ENCODE measurements at places on chromosomes 3 and 15. TPM values are rescaled to one million over a fixed set of nuclear protein-coding genes. Genes with fewer than 3 reads are reported as not detected.

Gene GPR62
- polyA plus RNA-seq, result 0.36 TPM

Gene RHOV
- polyA plus RNA-seq, result 1.4 TPM

Gene SLC12A1
- 735 TPM for polyA plus RNA-seq

Gene LRRC15
- not detected for polyA plus RNA-seq

Gene MYLK
- 154 TPM for polyA plus RNA-seq

Gene SLC24A1
- 20.5 TPM for polyA plus RNA-seq

Gene TGM4
- 0.06 TPM for polyA plus RNA-seq

Gene MCTP2
- polyA plus RNA-seq, result 20.0 TPM

Gene CDC25A
- polyA plus RNA-seq, result 10.5 TPM

Gene GOLGA8R
- 4.3 TPM for polyA plus RNA-seq

Gene TNK2
- polyA plus RNA-seq, result 23.2 TPM

Gene HDC
- polyA plus RNA-seq, result 0.83 TPM

Gene XYLB
- 10.4 TPM for polyA plus RNA-seq

Gene MYZAP
- polyA plus RNA-seq, result 5.5 TPM

Gene LRRIQ4
- polyA plus RNA-seq, result 0.08 TPM

Gene TTC23
- polyA plus RNA-seq, result 28.2 TPM

Gene HHLA2
- 18.3 TPM for polyA plus RNA-seq

DNA sequence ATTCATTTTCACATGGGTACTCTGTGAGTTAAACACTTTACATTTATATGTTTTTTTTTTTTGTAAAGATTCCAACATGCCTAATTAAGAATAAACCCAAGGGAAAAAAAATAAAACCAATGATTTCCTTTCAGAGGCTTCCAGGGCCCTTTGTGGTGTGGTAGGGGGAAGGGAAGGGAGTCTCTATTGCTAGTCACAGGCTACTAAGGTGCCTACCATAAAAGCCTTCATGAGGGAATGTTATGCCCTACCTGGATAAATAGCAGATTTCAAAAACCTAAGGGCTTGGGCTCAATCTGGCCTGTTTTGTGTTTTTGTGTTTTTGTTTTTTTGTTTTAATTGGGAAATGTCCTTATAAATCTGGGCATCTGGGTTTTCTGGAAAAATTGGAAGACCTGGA lies 38.9 kb upstream of the SSR3 start:
- no peak for DNase-seq

GRCh38 chr3:182683858-182684257 lies 109.4 kb upstream of the ATP11B start:
- no peak for DNase-seq

DNA sequence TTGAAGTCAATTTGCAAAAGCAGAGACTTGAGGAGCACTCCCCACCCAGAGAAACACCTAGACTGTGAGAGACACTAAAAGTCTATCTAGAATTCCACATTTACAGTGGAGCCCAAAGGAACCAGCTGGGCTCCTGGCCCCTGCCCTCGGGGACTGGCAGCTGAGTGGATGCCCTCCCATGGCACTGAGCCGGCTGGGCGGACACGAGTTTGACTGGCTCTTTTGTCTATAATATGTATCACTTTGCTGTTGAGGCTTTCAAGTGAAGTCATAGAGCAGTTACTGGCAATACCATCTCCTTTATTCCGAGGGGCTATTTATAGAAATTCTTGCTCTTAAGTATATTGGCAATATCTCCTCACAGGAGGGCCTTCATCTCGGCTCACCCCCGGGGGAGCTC lies 65.8 kb upstream of the TNFAIP8L3 start:
- no peak for DNase-seq

DNA sequence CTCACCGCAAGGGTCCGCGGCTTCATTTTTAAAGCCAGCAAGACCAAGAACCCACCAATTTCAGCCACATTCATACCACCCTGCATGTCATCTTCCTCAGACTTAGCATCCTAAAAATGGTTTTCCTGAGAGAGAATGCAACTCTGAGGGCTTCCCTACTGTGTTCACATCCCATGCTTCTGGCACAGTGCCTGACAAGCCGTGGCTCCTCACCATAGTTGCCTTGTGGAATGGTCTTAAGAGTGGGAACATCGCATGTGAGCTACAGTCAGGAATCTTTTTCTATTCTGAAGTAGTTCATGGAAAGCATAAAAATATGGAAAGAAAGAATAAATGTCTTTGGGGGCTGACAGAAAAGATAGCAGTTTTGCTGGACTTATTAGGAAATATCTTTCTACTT lies 120.3 kb downstream of the RAP2B start:
- DNase-seq, result no peak

- no peak for DNase-seq
These were observed 14.2 kb upstream of the ANKDD1A start for GRCh38 chr15:64897345-64897985.

- no peak for DNase-seq
These were observed 9.6 kb downstream of the GABRR3 start for GRCh38 chr3:98025392-98025945.

GRCh38 chr3:9036404-9037131 lies 73.3 kb upstream of the RAD18 start:
- no peak for DNase-seq

GRCh38 chr15:73732930-73733329 lies 20.2 kb downstream of the INSYN1 start:
- no peak for DNase-seq

DNA sequence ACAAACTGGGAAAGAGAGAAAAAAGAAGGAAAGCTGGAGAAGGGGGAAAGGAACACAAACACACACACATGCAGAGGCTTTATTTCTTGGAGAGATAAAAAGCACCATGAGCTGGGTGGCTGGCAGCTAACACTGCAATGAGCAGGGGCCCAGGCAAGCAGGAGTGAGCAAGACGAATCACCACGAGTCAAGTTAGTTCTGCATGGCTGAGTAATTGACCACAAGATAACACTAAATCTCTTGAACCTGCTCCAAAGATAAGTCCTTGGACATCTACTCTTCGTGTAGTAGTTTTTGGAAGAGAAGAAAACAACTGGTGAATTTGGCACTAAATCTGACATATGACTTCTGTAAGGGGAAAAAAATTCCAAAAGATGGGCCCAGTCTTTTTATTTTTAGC lies 100.9 kb downstream of the MYO5A start:
- no peak for DNase-seq

DNA sequence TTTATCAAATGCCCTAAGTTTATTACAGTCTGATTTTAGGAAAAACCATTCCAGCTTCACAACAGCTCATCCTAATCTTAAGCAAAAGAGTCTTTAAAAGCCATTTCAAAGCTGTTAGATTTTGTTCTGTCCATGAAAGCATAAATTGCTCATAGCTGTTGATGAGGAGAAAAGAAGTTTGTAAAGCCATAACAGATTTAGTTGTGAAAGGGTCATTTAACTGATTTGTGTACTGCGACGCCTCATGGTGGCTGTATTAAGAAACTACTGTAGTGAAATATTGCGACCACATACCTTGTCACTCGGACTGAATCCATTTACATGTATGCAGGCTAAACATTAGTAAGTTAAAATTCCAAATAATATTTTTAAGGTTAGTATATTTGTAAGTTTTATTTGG lies 20.9 kb downstream of the BBX start:
- DNase-seq, result no peak

GRCh38 chr15:42079401-42079908 lies 14.9 kb downstream of the PLA2G4D start:
- no peak for DNase-seq

GRCh38 chr3:15728766-15729165 lies 69.0 kb downstream of the ANKRD28 start:
- no peak for DNase-seq

- DNase-seq, result no peak
These were observed 22.2 kb downstream of the ALDH1A2 start for GRCh38 chr15:58043192-58043903.

GRCh38 chr3:181711325-181712135 lies at the start of gene SOX2:
SOX2 (plus strand) TSS chr3:181711925; CDS start chr3:181712361, 436 bp downstream.
- no peak for DNase-seq

GRCh38 chr3:39428745-39429201 lies 22.3 kb downstream of the RPSA start:
- DNase-seq, result no peak

GRCh38 chr3:66713921-66714320 lies 213.1 kb upstream of the LRIG1 start:
- no peak for DNase-seq

GRCh38 chr15:59131969-59132562 lies 27.1 kb downstream of the CCNB2 start:
- no peak for DNase-seq

DNA sequence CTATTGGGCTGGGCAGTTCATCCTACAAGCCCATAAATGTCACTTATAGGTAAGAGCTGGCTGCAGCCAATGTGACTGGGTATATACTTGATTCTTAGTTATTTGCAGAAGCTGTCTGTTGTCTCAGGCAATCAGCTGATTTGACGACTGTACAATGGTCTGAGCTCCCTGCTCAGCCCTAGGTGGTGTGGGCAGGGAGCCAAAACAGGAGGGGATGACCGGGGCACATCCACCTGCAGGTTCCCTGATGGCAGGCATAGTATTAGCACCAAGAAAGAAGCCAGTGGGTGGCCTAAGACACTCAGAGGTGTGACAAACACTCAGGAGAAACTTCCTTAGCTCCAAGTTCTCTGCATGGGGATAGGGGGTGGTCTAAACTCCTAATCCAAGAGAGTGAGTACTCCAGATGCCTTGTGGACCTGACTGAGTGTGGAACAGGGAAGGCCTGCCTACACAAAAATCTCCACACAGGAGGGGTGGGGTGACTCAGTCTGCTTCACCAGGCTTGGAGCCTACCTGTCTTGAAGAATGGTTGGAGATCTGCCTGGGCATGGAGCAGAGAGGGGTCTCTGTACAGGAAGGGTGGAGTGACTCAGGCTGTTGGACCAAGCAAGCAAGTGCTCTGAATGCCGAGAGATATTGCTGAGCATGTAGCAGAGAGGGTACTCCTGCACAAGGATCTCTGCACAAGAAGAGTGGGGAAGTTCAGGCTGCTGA lies 690.4 kb upstream of the NAALADL2 start:
- DNase-seq, result no peak

DNA sequence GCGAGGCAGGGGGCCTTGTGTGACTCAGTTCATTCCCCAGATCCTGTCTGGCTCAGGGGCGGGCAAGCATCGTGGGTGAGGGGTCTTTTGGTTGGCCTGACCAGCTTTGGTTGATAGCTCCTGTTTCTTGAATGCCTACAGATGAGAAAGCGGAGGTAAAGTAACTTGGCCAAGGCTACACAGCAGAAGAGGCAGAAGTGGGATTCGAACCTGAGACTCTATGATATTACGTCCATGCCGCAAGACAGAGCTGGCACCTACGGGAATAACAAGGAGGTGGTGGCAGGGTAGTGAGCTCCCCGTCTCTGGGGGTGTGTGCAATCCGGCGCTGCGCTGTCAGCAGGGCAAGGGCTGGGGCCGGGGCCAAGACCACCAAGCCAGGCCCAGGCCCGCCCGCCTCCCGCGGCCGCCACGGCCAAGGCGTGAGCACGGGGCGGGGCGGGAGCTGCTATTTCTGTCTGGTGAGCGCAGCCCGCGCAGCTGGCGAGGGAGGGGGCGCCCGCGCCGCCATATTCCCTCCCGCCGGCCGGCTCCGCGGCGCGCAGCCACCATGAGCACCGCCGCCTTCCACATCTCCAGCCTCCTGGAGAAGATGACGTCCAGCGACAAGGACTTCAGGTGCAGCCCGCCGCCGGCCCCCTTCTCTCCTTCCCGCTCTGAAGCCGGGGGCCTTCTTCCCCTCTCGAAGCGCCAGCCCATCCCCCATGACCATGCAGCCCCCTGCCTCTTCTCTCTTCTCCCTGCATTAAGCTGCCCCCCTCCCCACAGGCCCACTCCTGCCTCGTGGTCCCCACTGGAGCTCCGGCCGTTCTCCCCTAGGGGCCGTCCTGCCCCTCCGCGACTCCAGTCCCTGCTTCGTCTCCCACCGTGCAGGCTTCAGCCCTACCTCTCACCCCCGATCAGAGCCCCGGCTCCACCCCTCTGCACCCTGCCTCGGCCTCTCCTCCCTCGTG lies at the start of gene CAND2:
Gene CAND2 (plus strand): TSS at position 510 of the 953 bp plus-strand sequence. CDS start 41 bp downstream, at position 551.
- no peak for DNase-seq

DNA sequence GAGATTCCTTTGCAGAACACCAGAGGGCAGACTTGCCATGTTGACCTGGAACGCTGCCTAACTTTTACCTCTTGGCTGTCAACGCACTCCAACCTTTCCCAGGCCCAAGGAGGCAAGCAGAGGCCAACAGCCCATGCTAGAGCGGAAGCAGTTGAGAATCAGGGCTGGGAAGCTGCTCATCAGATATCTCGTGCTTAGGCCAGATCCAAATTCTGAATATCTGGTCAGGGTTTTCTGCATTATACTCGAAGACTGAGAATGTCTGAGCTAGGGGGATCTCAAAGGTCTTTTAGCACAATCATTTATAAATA lies 2.5 kb downstream of the XIRP1 start:
- no peak for DNase-seq

- DNase-seq, result no peak
These were observed 2.1 kb downstream of the IDH2 start for GRCh38 chr15:90099868-90100831.

- DNase-seq, result no peak
These were observed 126.5 kb downstream of the DGKG start for GRCh38 chr3:186235554-186235953.

DNA sequence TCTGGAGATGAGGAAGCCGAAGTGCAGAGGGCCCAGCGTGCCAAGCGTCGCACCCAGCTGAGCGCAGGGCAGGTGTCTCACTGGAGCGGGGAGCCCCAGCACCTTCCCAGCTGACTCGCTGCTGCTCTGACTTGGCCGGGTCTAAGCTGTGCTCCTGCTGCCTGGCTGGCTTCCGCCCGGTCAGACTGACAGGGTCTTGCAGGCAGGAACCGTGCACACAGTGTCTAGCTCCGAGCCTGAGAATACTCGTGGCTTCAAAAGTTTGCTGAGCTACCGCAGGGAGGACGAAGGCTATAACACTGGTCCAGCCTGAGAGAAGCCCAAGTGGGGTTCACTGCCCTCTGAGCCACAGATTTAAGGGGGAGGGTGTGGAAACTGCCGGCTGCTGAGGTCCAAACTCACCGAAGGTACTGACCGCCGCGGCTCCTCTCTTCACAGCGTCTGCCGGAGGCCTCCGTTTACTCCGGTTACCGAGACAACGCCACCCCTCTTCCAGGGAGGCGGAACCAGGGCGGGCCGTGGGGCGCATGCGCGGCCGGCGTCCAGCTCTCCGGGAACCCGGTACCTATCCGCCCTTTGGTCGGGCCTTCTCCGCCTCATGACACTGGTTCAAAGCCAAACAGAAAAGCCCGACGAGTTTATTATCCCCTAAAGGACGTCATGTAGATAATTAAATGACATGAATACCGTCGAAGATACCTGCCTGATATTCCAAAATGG lies at the start of gene CFAP44:
Gene CFAP44 (minus strand): TSS at position 443 of the 720 bp plus-strand sequence. CDS start 7,829 bp downstream, outside the sequence.
- peak; percentile 68 for DNase-seq

DNA sequence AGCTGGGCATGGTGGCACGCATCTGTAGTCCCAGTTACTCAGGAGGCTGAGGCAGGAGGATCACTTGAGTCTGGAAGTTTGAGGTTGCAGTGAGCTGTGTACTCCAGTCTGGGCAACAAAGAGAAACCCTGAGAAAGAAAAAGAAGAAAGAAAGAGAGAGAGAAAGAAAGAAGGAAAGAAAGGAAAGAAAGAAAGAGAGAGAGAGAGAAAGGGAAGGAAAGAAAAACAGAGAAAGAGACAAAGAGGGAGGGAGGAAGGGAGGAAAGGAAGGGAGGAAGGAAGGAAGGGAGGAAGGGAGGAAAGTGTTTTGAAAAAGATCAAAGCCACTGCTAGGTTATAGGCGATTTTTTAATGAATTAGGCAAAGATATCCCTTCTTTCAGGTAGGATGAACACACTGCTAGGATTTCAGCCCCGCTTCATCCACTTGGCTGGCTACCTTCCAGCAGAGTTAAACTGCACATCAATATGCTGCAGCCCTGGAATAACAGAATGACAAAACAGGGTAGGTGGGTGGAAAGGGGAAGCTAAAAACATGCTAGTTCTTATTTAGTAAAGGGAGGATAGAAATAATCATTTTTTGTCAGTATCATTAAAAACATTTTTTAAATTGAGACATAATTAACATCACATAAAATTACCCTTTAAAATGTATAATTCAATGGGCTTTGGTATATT lies 12.8 kb upstream of the PPARG start:
- DNase-seq, result no peak
